Large intestine (tissue), 12 donors: ENCODE measurements at places on chromosomes 7 and 10. TPM values are rescaled to one million over a fixed set of nuclear protein-coding genes. Genes with fewer than 3 reads are reported as not detected.

The EBLN1 gene
- polyA plus RNA-seq: not detected

The ZNF786 gene
- 8.5 TPM for polyA plus RNA-seq

The TAS2R4 gene
- 2.6 TPM for polyA plus RNA-seq

The SLC13A4 gene
- 1.1 TPM for polyA plus RNA-seq

The FAM171A1 gene
- 25.4 TPM for polyA plus RNA-seq

The PKD1L1 gene
- polyA plus RNA-seq: 1.0 TPM

The GPR26 gene
- 0.16 TPM for polyA plus RNA-seq

The FRMPD2 gene
- 0.06 TPM for polyA plus RNA-seq

The LRIT1 gene
- not detected for polyA plus RNA-seq

The ADRB1 gene
- 0.64 TPM for polyA plus RNA-seq

The CCNY gene
- polyA plus RNA-seq: 55.2 TPM

The PGAM1 gene
- 138 TPM for polyA plus RNA-seq

The TMEM270 gene
- polyA plus RNA-seq: 0.10 TPM

The CALHM3 gene
- polyA plus RNA-seq: 0.13 TPM

The TRAPPC14 gene
- 23.8 TPM for polyA plus RNA-seq

The LDB3 gene
- 4.0 TPM for polyA plus RNA-seq

The PDSS1 gene
- polyA plus RNA-seq: 18.0 TPM

The OPN4 gene
- polyA plus RNA-seq: not detected

The EIF5AL1 gene
- polyA plus RNA-seq: 0.39 TPM

The IFIT1B gene
- polyA plus RNA-seq: 0.34 TPM

The ZNF438 gene
- polyA plus RNA-seq: 7.3 TPM

The PTPRZ1 gene
- 20.6 TPM for polyA plus RNA-seq

The ZNF503 gene
- 17.8 TPM for polyA plus RNA-seq

The HPS6 gene
- polyA plus RNA-seq: 17.9 TPM

The CYP3A7 gene
- 1.8 TPM for polyA plus RNA-seq

The GLUD1 gene
- polyA plus RNA-seq: 142 TPM

The PLXDC2 gene
- polyA plus RNA-seq: 19.0 TPM

The PTPRN2 gene
- 13.4 TPM for polyA plus RNA-seq

The ZDHHC6 gene
- polyA plus RNA-seq: 60.6 TPM

The CPA4 gene
- polyA plus RNA-seq: 7.9 TPM

The MRPS17 gene
- polyA plus RNA-seq: 15.3 TPM
